ENCODE measurements at places on chromosomes 1 and 21. TPM values are rescaled to one million over a fixed set of nuclear protein-coding genes. Genes with fewer than 3 reads are reported as not detected.
A peak's percentile ranks its signal among the peaks of the same experiment; 100 is the strongest.

LYST gene
- polyA plus RNA-seq, result 3.5 TPM

DNA sequence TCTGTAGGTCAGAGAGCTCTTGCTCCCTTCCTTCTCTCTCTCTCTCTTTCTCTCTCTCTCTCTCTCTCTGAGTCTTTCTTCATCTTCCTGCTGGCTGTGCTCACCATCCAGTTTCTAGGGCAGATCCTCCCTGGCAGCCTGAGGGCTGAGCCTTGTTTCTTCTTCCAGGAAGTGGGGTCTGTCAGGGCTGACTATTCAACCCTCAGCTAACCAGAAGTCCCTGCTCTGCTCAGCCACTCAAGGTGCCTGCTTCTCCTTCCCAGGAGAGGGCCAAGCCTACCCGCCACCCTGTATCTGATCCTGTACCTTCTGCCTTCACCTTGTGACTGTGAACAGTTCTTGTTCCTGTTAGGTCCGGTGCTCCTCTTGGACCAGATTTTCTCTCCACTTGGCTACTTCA, 107.6 kb upstream of the ETV3 start:
- DNase-seq, result no peak

TTC34 gene
- 0.55 TPM for polyA plus RNA-seq

DNA sequence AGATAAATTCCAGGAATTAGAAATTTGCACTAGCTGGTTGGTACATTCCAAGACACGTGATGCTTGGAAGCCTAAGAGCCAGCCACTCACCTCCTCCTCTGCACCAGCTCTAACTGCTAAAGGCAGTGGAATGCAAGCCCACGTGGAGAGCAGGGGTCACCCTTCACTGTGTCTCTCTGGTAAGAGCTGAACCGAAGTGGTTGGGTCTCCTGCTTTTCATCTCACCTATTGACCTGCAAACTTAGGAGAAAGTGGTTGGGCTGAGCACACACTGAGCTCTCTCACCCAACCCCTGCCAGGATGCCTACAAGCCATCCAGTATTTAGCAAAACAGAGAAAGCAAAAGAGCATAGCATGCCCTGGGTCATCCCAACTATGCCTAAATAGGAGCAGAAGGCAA, 19.3 kb downstream of the HAO2 start:
- no peak for DNase-seq

GRCh38 chr1:236207121-236207520, 64.8 kb downstream of the GPR137B start:
- no peak for DNase-seq

GRCh38 chr1:177281901-177282300, 111.1 kb downstream of the BRINP2 start:
- DNase-seq, result no peak

DNA sequence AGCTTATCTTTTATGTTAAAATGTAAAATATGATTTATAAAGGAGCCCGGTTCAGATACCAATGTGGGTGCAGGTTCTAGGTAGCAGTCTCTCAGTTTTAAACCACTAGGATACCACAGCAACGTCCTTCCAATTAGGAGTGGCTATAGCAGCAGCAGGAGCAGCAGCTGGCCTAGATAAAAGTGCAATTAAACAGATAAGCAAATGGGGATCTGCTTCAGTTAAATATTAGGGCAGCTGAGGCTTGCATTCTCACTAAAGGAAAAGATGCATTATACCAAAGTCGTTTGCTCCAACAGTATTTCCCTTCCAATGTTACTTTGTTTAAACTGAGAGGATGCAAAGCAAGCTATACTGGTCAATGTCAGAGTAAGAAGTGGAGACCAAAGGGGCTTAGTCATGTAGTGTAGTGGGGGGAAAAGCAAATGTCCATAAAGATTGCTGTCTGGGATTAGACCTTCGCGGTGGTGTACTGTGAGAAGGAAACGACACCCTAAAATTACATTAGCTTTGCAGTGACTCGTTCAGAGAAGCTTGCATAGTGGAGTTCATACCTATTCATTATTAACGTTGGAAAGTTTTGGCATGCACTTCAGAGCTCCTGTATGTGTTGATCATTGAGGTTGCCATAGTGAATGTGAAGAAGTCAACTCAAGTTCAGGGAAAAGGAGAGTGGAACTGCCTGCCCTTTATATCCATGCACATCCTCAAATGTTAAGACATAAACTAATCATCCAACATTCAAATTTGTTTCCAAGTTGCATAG, 272.2 kb downstream of the VAV3 start:
- no peak for DNase-seq

DNA sequence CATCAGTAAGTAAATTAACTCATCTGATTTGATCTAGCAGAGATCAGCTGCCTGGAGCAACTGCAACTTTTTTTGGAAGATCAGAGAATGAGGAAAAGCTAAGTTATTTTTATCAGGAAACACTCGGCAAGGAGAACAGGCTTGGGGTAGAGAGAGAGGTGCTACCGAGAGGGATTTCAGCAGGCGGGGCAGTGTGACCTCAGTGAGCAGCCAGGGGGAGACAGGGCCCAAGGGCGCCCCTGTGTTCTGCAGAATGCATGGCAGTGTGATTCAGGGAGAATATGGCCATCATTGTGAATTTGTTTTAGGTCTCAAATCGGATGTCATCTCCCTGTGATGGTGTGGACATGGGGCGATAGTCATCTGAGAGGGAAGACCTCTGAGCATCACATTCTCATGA, 484.1 kb upstream of the VAMP3 start:
- DNase-seq, result no peak

DNA sequence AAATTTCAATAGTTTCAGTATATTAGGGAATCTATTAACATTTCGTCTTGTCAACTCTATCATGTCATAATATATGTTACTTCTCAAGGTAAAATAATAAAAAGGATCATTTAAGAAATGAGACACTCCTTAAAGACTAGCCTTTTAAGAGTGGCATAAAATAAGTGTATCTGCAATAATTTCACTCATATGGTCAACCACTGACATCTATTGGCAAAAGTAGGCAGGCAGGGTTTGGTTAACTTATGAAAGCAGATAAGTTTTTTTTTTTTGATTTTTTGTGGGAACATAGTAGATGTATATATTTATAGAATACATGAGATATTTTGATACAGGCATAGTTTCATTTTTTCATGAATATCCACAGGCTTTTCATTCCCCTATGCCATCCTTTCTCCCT, 5.5 kb upstream of the RGS21 start:
- DNase-seq, result peak; percentile 29

GRCh38 chr1:172642970-172643369, 15.9 kb upstream of the FASLG start:
- no peak for DNase-seq

- no peak for DNase-seq
Observed at GRCh38 chr1:81237473-81238089, 563.2 kb upstream of the ADGRL2 start.

CASQ1 gene
- 0.51 TPM for polyA plus RNA-seq

DNA sequence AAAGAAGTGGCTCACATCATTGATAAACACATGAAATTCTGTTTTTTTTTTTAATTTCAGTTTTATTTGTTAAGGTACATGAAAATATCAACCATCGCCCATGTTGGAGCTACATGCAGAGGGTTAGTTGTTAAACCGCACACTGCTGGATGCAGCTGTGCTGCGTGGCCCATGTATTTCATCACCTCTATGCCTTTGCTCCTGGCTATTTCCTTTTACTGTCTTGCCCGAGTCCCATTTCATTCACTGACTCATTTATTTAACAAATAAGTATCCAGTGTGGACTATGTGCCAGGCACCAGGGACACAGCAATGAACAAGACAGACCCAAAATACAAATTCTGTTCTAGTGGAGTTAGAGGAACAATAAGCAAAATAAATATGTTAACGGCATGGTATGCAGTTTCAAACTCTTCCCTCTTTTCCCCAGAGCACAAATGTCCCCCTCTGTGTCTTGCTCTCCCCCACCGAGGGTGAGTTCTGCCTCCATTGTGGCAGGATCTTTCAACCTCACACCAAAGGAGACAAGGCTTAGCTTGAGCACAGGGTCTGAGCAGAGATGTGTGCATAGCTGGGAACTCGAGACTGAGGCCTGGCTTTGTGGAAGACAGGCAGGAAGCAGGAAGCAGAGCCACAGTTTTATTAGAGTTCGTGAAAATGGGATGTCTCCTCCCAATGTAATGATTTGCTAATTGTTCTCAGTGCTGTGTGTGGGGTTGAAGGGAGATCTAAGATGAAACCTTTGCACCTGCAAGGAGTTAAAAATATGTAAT, 44.6 kb downstream of the MAN1C1 start:
- peak; percentile 23 for DNase-seq

- peak; percentile 55 for DNase-seq
Observed at GRCh38 chr21:45029298-45029947, 45.0 kb upstream of the ADARB1 start.

- no peak for DNase-seq
Observed at GRCh38 chr1:152907686-152908601, at the start of gene IVL. Gene IVL (plus strand): TSS chr1:152908546. CDS start chr1:152909798, 1,252 bp downstream.

MCOLN2 gene
- polyA plus RNA-seq, result 1.2 TPM

ZNF678 gene
- 2.3 TPM for polyA plus RNA-seq

LAMC2 gene
- 32.9 TPM for polyA plus RNA-seq

- DNase-seq, result no peak
Observed at GRCh38 chr1:37671261-37671660, 21.1 kb upstream of the CDCA8 start.

DNA sequence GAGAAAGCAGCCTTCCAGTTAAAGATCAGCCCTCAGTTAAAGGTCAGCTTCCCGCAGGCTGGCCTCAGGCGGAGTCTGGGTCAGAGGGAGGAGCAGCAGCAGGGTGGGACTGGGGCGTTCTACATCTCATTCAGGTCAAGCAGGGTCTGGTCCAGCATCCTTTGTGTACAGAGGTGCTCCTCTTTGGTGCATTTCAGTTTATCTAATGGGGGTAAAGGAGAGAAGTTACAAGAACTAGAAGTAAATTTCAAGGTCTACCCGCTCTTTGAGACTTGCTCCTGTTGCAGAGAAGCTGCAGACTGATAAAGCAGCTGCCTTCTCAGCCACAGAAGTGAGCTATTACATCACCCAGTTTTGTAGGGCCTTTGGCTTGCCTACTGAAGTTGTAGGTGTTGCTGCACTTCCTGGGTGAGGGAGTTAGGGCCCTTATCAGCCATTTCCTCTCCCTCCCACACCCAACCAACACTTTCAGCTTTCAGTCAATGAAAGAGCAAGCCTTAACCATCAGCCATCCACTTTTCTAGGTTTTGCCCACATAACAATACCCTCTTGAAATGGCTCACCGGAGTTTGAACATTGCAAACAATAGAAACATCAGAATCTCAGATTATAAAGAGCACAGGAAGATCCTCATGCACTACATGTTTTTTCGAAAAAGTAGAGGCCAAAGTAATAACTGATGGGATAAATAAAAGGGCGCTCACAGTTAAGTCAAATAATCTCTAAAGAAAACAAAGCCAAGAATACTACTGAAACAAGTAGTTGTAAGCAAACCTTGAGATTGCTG, 2.8 kb upstream of the NUP210L start:
- peak; percentile 29 for DNase-seq

CSF3R gene
- 22.3 TPM for polyA plus RNA-seq

GRCh38 chr1:53349968-53350852, 22.3 kb upstream of the LRP8 start:
- DNase-seq, result no peak

DNA sequence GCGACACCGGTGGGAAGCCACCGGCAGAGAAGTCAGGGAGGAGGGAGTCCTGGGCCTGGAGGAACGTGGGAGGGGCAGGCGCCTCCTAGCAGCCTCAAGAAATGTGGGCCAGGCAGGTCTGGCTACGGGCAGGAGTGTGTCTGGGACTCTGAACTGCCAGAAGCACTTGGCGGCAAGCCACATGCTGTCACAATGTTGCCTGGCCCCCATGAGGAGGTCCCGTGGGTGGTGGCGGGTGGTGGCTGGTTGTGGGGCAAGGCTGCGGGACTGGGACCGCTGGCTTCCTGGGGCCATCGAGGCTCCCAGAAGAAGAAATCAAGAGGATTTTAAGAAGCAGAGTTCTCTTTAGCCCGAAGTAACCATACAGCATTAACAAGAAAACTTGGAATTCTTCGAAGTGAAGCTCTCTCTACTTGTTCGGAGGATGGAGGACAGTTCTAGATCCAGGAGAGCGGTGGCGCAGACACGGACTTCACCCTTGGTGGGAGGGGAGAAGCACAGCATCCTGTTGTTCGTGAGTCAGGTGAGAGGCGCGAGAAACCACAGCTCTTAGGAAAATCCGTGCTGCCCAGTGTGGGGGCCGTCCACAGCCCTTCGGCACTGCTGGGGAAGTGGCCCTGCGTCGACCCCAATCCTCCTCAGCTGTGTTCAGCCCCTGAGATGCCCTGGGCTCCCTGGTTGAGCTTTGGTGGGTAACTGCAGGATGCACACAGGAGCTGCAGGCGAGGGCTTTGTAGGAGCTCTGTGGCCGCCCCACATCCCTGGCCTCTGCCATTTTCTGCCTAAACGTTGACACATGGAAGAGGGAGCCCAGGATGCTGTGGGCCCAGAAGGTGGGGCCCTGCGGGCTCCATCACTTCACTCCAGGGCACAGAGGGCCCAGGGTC, 12.4 kb downstream of the SKI start:
- peak; percentile 66 for DNase-seq

DNA sequence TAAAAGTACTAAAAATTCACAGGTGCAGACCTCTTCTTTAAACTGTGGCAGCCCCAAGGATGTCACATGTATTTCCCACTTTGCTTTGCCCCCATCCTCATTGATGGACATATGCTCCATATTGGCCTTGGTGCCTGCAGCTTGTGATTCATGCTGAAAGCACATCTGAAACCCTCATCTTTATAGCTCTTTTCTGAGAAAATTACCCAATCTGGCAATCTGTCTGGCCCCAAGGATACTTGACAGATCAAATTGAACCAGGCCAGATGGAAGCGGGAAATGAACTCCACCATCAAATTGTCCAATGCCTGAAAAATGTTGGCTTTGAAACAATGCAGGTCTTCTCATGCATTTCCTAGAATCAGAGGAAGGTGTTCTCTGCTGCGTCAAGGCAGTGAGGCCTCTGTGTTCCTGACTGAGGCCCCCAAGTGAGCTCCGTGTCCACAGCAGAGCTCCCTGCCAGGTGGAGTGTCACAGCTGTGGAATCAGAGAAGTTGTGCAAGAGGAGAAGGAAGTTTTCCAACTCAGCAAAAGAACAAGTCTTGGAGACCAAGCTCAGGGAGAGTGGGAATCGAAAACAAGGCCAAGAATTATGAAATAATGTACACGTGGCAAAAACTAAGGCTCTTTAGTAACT, 323.7 kb downstream of the PLPP3 start:
- peak; percentile 44 for DNase-seq

- no peak for DNase-seq
Observed at GRCh38 chr1:185821612-185822385, 87.6 kb downstream of the HMCN1 start.

- peak; percentile 89 for DNase-seq
Observed at GRCh38 chr21:36747815-36748383, 49.0 kb downstream of the SIM2 start.

ATPAF1 gene
- 59.3 TPM for polyA plus RNA-seq

EVA1C gene
- 2.2 TPM for polyA plus RNA-seq

LCE2B gene
- polyA plus RNA-seq, result not detected

HCN3 gene
- 8.2 TPM for polyA plus RNA-seq

GRIK1 gene
- polyA plus RNA-seq, result 0.77 TPM

- no peak for DNase-seq
Observed at GRCh38 chr1:174053826-174054225, 31.7 kb upstream of the RC3H1 start.
